ENCODE measurements at places on chromosomes 5 and 9.

- no peak for DNase-seq
Observed at GRCh38 chr5:107705402-107706014, 34.8 kb upstream of the EFNA5 start.

- no peak for DNase-seq
Observed at GRCh38 chr5:159242656-159243055, 20.4 kb upstream of the UBLCP1 start.

DNA sequence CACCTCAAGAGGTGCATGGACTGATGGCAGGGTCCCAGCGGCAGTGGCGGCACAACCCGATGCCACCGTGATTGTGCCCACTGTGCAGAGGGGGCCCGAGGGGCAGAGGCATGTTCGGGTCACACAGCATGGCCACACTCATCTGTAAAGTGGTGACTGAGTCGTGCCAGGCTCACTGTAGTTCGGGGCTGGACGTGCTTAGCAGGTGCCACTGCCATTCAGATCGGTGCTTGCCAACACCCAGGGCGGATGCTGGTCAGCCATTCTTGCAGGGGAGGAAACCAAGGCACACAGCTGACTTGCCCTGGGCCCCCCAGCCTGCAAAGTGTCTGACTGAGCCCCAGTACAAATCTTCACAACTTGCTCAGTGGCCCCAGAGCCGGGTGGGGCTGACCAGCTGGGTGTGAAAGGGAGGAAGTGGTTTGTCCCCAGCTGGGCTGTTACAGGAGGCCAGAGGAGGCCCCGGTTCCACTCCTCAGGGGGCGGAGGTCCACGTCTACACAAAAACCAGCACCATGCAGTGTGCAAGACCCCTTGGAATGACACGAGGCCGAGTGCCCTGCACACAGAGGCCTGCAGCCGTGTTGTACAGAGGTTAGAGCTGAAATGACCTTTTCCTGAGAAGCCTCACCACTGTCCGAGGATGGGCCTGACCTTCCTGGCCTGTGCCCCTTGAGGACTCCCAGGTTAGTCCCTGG, 17.9 kb downstream of the FGD3 start:
- DNase-seq: peak; percentile 63

- DNase-seq: no peak
Observed at GRCh38 chr5:169767938-169768337, 130.9 kb downstream of the DOCK2 start.

DNA sequence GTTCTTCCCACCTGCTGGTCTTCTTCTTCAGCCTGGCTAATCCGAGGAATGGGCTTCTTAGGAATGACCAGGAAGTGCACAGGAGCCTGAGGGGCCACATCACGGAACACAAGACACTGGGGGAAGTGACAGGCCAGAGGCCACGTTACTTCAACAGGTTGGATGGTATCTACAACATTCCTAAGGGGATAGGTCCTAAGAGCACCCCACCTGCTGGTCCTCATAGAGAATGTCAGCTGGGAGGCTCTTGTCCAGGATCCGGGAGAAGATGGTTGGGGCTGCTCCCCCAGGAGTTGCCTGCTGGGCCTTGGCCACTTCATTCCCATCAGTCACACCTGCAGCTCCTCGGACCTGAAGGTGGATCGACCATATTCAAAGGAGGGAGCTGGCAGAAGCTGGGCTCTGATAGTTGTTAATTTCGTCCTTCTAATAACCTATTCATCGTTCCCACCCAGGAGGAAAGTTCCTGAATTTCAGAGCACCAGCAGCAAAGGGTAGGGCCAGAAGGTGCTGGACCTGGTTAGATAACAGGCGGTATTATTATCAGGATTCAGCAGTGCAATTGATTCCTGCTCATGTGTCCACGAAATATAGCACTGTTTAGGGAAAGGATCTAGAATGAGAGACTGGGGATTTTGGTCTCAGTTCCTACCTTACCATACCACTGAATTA, 1.3 kb downstream of the HINT2 start:
- no peak for DNase-seq

GRCh38 chr9:131874447-131874846, 134.6 kb upstream of the RAPGEF1 start:
- DNase-seq: no peak

GRCh38 chr5:116428413-116428812, 146.2 kb downstream of the SEMA6A start:
- no peak for DNase-seq

GRCh38 chr9:114962809-114963208, 32.4 kb upstream of the TNFSF8 start:
- DNase-seq: no peak

GRCh38 chr5:96083361-96083881, 121.8 kb upstream of the ELL2 start:
- DNase-seq: no peak

GRCh38 chr5:14356305-14356704, 213.2 kb downstream of the TRIO start:
- DNase-seq: no peak

DNA sequence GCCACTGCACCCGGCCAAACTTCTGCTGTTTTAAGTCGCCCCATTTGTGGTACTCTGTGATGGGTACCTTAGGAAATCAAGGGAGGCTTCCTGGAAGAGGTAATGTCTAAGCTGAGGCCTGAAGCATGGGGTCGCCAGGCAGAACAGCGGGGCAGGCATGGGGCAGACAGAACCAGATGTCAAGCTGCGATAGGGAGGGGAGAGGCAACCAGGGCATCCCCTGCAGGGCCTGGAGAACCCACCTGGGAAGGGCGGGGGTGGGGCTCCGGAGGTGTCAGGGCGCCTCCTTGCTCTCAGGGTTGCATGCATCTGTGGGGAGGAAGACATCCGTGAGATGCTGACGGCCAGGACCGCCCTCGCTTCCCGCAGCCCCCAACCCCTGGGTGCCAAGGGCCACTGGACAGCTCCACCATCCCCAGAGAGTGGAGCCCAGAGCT, 2.8 kb downstream of the LCN15 start:
- DNase-seq: no peak

GRCh38 chr9:91586282-91586681, 162.7 kb upstream of the NFIL3 start:
- DNase-seq: no peak

GRCh38 chr9:119368681-119369581, at the start of gene BRINP1:
TSS of gene BRINP1 (minus strand) at chr9:119369435. CDS start at chr9:119313355, 56,080 bp downstream.
- no peak for DNase-seq

- no peak for DNase-seq
Observed at GRCh38 chr5:113047733-113048652, 71.4 kb downstream of the DCP2 start.

- DNase-seq: no peak
Observed at GRCh38 chr9:122172131-122172530, 12.4 kb downstream of the MORN5 start.

DNA sequence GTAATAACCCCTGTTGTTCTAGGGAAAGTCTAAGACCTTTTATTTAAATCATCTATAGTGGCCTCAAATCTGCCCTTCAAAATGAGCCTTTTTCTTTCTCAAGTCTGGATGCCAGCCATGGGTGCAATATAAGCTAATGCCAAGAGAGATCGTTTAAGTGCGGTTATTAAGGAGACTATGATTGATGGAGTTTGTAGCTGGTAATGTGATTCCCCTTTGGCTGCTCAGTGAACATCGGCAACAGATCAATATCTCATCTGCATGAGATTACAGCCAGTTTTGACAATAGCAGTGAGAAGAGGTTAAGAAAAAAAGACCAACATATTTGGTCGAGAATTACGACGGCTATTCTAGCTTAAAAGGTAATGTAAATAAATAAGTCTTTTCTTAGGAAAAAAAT, 1049.4 kb upstream of the NUDT12 start:
- DNase-seq: no peak

DNA sequence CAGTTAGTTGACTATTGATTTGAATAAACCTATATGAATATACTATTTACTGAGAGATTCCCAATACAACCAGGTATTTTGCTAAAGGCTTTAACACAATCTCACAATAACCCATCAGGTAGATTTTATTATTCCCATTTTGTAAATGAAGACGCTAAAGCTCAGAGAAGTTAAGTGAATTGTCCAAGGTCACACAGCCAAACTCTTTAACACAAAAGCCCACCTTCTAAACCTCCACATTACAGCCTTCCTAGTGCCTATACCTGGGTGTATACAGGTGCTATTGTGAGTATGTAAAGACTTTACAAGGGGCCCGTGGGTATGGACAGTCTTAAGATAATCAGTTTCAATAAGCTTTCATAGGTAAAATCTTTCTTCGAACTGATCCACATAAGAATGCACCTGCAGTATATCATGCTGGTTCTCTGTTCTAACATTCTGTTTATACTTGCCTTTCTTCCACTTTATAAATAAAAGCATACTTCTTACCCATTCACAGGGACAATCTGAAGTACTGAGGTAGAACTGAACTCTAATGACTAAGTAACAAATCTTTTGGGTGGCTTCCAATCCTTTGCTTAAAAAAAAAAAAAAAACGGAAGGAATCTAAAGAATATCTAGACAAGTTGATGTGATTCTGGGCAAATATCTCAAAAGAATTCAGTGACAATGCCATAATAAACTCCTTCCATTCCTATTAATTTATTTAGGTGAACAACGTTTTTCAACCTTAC, 59.1 kb downstream of the PJA2 start:
- no peak for DNase-seq

GRCh38 chr5:128708841-128709240, 170.8 kb upstream of the FBN2 start:
- DNase-seq: no peak

DNA sequence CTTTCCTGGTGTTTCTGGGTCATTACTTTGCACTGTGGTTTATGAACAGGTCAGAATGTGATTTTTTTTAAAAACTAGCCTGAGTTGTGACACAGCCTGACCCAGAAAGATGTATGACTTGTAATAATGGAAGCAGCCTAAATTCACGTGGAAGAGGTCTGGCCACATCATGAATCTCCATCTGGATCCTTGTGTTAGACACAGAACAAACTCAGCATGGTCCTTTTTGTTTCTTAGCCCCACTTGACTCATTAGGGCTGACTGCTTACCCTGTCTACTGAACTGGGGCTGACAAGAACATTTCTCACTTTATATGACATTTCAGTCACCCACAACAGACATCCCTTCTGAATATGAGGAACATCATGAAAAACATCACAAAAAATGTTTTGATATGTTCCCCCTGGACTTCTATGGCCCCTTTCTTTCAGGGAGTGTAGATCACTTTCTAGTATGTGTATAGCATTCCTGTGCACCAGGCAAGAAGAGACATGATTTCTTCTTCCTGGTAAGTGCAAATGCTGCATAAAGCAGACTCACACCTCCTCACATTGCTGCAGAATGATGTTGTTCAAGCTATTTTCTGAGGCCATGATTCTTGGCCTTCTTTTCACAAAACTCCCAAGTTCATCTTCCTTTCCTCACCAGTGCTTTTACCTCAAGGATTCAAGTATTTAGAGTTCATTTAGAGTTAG, 52.3 kb downstream of the ZNF622 start:
- no peak for DNase-seq

DNA sequence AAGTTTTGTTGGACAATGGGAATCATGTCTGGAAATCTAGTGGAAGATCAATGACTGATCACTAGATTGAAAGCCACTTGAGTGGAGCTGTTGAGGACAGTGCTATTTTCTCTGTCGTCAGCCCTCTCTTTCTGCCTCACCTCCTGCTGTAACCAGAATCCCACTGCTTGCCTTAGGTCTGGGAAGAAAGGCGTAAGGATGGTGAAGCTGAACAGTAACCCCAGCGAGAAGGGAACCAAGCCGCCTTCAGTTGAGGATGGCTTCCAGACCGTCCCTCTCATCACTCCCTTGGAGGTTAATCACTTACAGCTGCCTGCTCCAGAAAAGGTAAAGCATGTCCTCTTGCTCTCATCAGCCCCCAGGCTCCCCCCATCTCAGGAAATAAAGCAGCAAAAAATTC, 1.1 kb downstream of the NSG2 start:
- no peak for DNase-seq

- DNase-seq: no peak
Observed at GRCh38 chr5:34005211-34005610, 2.6 kb downstream of the AMACR start.

GRCh38 chr5:157516626-157517325, 56.8 kb downstream of the NIPAL4 start:
- DNase-seq: no peak

DNA sequence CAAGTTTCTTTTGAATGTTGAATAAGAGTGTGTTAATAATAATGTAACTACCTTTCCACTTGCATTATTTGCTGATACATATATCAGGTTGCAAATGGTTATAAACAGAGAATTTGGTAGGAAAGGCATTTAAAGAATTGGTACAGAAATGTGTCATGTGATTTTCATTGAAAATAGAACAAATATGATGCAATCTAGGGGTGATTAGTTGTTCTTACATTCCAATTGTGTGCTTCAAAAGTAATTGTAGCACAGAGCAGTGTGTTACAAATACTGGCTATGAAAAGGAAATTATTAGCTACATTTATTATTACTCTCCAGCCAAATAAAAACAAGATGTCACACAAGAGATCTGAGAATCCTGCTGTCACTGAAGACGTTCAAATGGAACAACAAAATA, 61.8 kb upstream of the PRDM9 start:
- DNase-seq: no peak

- DNase-seq: no peak
Observed at GRCh38 chr5:10470669-10471068, 29.0 kb downstream of the ROPN1L start.

- no peak for DNase-seq
Observed at GRCh38 chr9:132673355-132673754, 3.1 kb downstream of the GTF3C4 start.

GRCh38 chr5:102918986-102919610, 164.0 kb downstream of the PAM start:
- DNase-seq: no peak

DNA sequence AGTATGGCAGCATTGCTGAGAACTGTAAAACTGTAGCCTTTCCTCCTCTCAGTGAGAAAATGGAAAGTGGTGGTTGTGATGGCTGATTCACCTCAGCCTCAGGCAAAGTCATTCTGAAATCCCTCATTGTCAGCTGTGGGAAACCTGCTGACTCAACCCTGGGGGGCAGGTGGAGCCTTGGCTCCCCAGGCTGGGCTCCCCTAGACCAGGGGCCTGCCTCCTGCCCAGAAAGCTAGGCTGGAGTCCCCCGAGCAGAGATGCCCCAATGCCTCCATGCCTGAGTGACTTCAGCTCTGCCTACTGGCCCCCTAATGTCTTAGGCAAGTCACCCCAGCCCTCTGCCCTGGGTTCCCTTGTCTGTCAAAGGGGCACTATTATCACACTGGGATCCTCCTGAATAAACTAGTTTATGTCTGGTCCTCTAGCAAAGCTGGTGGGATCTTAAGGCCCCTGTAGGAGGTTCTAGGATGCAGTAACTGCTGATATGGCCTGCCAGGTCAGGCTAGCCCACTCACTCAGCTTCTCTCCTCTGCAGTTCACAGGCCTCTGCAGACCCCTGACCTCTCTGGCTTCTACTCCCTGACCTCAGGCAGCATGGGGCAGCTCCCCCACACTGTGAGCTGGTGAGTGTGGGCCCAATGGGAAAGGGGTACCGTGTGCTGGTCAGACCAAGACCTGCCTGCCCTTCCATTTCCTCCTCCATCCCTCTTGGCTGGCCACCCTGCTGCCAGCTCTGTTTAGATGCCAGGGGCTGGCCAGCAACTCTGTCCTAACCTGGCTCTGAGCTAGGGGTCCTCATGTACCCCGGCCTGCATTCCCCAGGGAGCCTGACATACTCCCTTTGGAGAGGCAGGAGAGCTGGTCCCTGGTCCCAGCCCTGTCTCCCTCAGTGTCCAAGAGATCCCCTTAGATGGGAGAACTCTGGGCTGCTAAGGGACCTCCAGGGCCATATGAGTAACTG, 24.2 kb downstream of the TCF7 start:
- peak; percentile 58 for DNase-seq

- DNase-seq: no peak
Observed at GRCh38 chr9:77953590-77953989, 78.0 kb downstream of the GNAQ start.

Measured in activated CD4-positive, CD25-positive, alpha-beta regulatory T cell treated with anti-CD3 and anti-CD28 coated beads, Interleukin-2, amount 50 U/mL, for 72 hours (primary cell).